ENCODE measurements at places on chromosomes 7 and 10.

- no peak for DNase-seq
Measured at GRCh38 chr7:67786021-67786420, 789.4 kb downstream of the TYW1 start.

DNA sequence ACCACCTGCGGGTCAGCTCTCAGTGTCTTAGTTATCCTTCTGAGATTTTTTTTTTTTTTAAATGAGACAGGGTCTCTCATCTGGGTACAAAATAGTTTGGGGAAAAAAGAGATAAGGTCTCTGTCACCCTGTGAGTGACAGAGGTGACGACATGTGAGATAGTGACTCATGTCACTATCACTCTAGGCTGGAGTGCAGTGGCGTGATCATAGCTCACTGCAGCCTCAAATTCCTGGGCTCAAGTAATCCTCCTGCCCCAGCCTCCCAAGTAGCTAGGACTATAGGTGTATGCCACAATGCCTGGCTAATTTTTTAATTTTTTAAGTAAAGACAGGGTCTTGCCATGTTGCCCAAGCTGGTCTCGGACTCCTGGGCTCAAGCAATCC is 10.4 kb downstream of the BLVRA start:
- DNase-seq, result no peak

DNA sequence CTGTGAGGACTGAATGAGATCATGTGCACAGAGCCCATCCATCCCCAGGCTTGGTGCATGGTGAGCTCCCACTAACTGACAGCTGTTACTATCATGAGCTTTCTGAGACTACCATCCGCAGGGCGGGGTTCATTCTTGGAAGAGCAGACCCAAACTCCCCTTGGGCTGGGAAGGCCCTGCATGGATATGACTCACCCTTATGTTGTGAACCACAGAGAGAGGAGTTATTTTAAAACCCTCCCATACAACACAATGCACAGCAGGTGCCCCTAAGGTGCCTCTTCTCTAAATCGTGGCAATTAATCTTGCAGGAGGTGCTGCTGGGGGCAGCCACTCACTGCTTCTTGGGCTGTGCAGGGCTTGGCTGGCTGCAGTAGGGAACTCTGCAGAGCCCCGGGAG is 219.1 kb downstream of the GFRA1 start:
- DNase-seq, result no peak

GRCh38 chr10:58840840-58841435 is 328.3 kb downstream of the BICC1 start:
- DNase-seq, result no peak
